Psoas muscle (tissue), 8 donors: ENCODE measurements at places on chromosomes 13 and 19.

DNA sequence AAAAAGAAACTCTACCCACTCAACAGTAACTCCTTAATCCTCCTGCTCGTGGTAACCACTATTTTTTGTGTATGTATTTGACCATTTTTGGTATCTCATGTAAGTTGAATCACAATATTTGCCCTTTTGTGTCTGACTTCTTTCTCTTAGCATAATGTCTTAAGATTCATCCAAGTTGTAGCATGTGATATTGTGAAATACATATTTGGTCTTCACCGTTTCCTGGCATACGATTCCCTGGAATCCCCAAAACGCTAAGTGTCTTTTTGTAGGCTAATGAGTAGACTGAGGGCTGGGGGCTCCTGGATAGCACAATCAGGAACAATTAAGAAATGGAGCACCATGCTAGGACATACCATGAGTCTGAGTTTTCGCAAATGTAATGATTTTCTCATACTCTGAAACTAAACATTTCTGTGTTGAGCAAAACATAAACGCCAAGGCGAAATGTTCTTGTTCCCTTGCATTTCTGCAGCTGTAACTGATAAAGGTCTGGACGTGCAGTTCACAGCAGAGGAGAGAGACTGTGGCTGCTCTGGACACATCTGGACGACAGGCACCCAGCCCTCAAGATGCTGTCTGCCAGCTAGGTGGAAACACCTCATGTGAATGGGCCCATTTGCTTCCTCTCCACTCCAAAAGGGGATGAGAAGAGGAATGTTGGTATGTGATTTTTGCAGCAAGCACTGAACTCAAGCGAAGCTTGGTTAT is 38.4 kb downstream of the BRD4 start:
- H3K27me3 ChIP-seq, result no peaks in the 10 kb centered on the region
- no peak for DNase-seq
- no peaks in the 10 kb centered on the region for H3K36me3 ChIP-seq
- peaks cover 99% of the 10 kb centered on the region for H3K4me1 ChIP-seq
- peak overlapping the region; percentile 41 for H3K4me3 ChIP-seq
- H3K27ac ChIP-seq, result peak overlapping the region; percentile 76

GRCh38 chr13:27446986-27447583 is 3.3 kb downstream of the MTIF3 start:
- peak overlapping the region; percentile 99 for H3K27ac ChIP-seq
- no peaks in the 10 kb centered on the region for H3K36me3 ChIP-seq
- peaks cover 38% of the 10 kb centered on the region for H3K4me1 ChIP-seq
- H3K27me3 ChIP-seq, result no peaks in the 10 kb centered on the region
- DNase-seq, result no peak

GRCh38 chr13:45781553-45782326 is 69.8 kb downstream of the SIAH3 start:
- H3K4me1 ChIP-seq, result peaks cover 20% of the 10 kb centered on the region
- no peaks in the 10 kb centered on the region for H3K27me3 ChIP-seq
- peak; percentile 88 for DNase-seq
- H3K4me3 ChIP-seq, result peak overlapping the region; percentile 34
- H3K27ac ChIP-seq, result peak overlapping the region; percentile 81

GRCh38 chr13:24618011-24618955 is 61.9 kb upstream of the ATP12A start:
- no peak overlapping the region for H3K4me3 ChIP-seq
- no peak overlapping the region for H3K27ac ChIP-seq
- DNase-seq, result no peak
- H3K36me3 ChIP-seq, result no peaks in the 10 kb centered on the region
- H3K4me1 ChIP-seq, result no peaks in the 10 kb centered on the region

DNA sequence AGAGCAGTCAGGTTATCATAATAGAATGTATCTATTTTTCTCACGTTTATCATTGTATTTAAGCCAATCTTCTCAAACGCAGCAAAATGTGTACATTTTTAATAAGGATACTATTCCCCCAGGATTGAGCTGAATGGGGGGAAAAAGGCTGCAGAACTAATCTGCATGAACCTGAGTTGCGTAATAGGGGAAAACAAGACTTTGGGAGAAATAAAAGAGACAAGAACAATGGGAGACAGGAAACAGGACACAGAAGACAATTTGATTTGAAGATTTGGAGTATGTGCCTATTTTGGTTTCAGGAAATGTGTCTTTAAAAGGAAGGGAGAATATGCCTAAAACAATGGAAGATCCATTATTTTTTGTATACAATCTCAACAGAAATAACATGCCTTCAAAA is 844.5 kb downstream of the DIAPH3 start:
- no peak for DNase-seq
- H3K27ac ChIP-seq, result no peak overlapping the region
- H3K4me3 ChIP-seq, result no peak overlapping the region
- H3K4me1 ChIP-seq, result no peaks in the 10 kb centered on the region
- no peaks in the 10 kb centered on the region for H3K36me3 ChIP-seq

- H3K36me3 ChIP-seq, result peaks cover 14% of the 10 kb centered on the region
- DNase-seq, result no peak
- H3K27ac ChIP-seq, result peak overlapping the region; percentile 75
- peaks cover 80% of the 10 kb centered on the region for H3K4me1 ChIP-seq
- H3K4me3 ChIP-seq, result peak overlapping the region; percentile 1
- H3K27me3 ChIP-seq, result no peaks in the 10 kb centered on the region
Measured at GRCh38 chr19:46926170-46927071, 65.6 kb downstream of the ARHGAP35 start.

DNA sequence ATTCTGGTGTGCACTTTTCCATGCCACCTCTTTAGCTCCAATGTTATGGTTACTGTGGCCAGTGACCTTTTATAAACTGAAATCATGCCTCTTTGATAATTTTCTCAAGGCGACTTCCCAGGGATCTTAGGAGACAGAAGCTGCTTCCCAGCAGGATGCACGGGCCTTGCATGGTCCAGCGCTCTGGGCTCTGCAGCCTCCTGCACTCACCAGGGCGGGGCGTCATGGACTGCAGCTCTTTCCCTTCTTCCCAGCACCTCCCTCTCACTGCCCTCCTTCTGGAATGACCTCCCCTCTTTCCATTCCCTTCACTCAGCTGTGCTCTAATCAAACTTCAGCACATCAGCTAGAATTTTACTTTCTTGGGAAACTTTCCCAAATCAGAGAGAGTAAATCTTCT is 318.3 kb downstream of the IRS2 start:
- no peaks in the 10 kb centered on the region for H3K4me1 ChIP-seq
- no peak for DNase-seq
- H3K27ac ChIP-seq, result no peak overlapping the region
- no peaks in the 10 kb centered on the region for H3K36me3 ChIP-seq
- no peak overlapping the region for H3K4me3 ChIP-seq

DNA sequence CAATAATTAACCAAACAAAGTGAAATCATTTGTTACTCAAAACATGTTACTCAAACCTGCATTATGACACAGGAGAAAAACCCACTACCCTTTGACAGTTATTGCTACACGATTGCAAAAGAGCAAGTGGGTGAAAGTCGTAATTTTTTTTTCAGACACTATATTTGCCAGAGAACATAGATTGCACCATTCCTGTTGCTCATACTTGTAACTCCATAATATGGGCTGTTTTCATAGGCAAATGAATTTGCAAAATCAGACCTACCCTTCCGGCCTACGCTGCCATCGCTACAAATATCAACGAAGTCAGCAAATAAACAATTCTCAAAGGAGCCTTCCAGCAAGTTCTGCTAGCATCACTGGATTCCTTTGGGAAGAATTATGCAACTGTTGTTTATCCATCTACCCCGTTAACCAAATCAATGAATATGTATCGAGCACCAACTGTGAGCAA is 396.5 kb downstream of the IRS2 start:
- no peak for DNase-seq
- H3K36me3 ChIP-seq, result no peaks in the 10 kb centered on the region
- no peak overlapping the region for H3K27ac ChIP-seq
- H3K27me3 ChIP-seq, result peaks cover 5% of the 10 kb centered on the region

DNA sequence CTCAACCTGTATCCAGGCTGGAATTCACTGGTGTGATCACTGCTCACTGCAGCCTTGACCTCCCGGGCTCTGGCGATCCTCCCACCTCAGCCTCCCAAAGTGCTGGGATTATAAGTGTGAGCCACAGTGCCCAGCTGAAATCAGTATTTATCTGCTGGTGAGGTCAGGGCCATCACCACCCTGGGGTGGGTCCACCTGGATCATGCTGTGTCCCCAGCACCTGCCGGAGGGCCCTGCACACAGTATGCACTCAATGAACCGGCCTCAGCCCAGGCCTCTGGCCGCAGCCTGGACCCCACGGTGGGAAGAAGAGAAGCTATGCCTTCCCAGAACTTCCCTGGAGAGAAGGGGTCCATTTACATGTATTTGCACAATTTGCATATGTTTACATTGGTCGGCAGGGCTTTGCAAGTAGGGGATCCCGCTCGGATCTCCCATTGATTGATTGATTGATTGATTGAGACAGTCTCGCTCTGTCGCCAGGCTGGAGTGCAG is 2.6 kb upstream of the SLC5A5 start:
- no peaks in the 10 kb centered on the region for H3K36me3 ChIP-seq
- H3K27ac ChIP-seq, result no peak overlapping the region
- no peak overlapping the region for H3K4me3 ChIP-seq
- H3K4me1 ChIP-seq, result no peaks in the 10 kb centered on the region
- H3K27me3 ChIP-seq, result peaks cover 28% of the 10 kb centered on the region

- no peaks in the 10 kb centered on the region for H3K36me3 ChIP-seq
- H3K27ac ChIP-seq, result no peak overlapping the region
- no peaks in the 10 kb centered on the region for H3K4me1 ChIP-seq
- no peak overlapping the region for H3K4me3 ChIP-seq
Measured at GRCh38 chr19:32233885-32234284, 111.5 kb upstream of the ZNF507 start.

DNA sequence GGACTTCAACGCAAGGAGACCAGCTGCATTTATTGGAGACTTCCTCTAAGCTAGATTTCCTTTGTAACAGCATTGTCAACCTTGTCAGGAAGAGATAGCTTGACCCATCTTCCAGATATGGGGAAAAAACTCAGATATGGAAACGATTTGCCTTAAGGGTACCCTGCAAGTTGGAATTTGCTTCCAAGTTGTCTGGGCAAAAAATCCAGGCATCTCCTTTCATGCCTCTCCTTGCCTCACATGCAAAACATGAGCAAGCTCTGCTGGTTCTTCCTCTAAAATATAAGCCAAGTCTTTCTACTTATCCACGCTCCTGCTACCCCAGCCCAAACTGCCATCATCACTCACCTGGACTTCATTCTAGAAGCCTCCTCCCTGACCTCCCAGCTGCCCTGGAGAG is 6.4 kb upstream of the DNMT1 start:
- no peaks in the 10 kb centered on the region for H3K4me1 ChIP-seq
- H3K27me3 ChIP-seq, result no peaks in the 10 kb centered on the region
- H3K27ac ChIP-seq, result no peak overlapping the region
- no peaks in the 10 kb centered on the region for H3K36me3 ChIP-seq
- DNase-seq, result no peak

GRCh38 chr13:89832827-89833226 is 1514.7 kb upstream of the MIR17HG start:
- no peak for DNase-seq
- H3K27ac ChIP-seq, result no peak overlapping the region

GRCh38 chr13:28678809-28679208 is 19.9 kb downstream of the POMP start:
- DNase-seq, result no peak
- peaks cover 70% of the 10 kb centered on the region for H3K36me3 ChIP-seq
- H3K27ac ChIP-seq, result no peak overlapping the region
- H3K4me3 ChIP-seq, result no peak overlapping the region
- no peaks in the 10 kb centered on the region for H3K27me3 ChIP-seq
- no peaks in the 10 kb centered on the region for H3K4me1 ChIP-seq
